ENCODE measurements at places on chromosomes 6 and 20.

DNA sequence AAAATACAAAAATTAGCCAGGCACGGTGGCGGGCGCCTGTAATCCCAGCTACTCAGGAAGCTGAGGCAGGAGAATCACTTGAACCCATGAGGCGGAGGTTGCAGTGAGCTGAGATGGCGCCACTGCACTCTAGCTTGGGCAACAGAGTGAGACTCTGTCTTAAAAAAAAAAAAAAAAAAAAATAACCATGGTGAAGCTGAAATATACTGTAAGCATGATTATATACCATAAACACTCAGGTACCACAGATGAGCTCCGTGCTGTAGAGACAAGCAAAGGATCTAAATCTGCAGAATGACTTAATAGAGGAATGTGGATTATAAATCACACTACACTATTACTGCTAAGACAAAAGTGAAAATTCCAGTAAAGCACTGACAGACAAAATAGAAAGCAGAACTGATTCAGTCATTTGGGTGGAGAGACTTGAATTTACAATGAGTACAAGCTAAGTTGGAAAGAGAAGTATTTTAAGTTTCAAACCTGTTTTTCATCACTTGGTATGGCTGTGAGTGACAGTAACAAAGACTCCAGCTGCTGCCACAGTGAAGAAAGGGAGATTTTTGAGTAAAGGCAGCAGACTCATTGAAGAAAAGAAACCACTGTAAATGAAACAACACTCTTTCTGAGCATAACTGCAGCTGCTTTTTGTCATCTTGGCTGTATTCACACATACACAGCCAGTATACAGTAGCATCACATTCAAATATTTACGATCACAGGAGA, 322.1 kb downstream of the RNGTT start:
- DNase-seq, result no peak

GRCh38 chr20:57966620-57967019, 256.8 kb upstream of the PMEPA1 start:
- DNase-seq, result no peak

GRCh38 chr20:59144831-59145196, 18.8 kb upstream of the ZNF831 start:
- DNase-seq, result no peak

- DNase-seq, result no peak
Observed at GRCh38 chr6:136963259-136963658, 41.2 kb downstream of the SLC35D3 start.

DNA sequence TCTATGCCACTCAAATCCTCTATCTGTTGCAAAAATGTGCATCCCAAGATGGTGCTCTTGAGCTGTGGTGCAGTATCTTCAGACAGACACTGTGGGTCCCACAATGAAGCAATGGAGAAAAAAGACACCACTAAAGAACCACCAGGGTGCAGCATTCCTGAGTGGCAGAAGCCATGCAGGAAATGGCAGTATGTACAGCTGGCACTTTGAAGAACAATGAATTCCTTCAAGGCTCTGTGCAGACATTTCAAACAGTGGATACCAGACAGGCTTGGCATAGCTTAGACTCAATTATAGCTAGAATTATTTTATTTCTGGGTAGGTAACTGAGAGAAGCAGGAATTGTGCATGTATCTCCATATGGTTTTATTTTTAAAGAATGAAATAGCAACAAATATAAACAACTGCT, 24.0 kb upstream of the HDAC2 start:
- no peak for DNase-seq

- DNase-seq, result no peak
Observed at GRCh38 chr6:90500458-90500857, 86.4 kb downstream of the MAP3K7 start.

DNA sequence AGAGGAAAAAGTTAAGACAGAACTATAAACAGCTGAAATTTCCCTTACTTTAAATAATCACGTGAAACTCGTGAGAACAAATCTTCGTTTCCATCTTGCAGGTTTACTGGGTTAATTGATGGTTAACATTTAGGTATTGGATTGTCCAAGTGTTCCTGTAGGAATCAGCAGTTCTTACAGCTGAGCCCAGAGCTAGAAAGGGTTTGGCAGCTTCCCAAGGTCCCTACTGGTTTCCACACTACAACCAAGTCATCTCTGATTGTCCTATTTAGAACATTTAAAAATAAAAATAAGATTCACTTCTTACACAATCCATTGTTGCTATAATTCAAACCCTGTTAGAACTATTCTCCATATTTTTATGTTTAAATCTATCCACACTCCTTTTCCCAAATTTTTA, 15.8 kb downstream of the MPC1 start:
- DNase-seq, result no peak

GRCh38 chr6:21187485-21187884, 406.1 kb upstream of the SOX4 start:
- no peak for DNase-seq

DNA sequence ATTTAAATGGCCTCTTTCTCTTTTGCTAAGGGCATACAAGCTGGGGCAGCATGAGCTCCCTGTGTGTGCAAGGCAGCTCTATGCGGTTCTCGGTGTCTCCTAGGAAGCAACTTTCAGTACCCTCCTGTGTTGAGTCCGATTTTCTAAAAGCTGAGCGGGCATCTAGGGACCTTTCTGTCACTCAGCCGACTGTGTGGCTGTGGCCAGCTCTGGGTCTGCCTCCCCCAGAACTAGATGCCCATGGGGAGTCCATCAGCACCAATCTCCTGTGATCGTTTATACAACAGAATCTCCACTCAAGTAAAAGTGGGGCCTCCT, 7.5 kb downstream of the NELFCD start:
- DNase-seq, result no peak

- DNase-seq, result no peak
Observed at GRCh38 chr6:154457046-154457713, 53.3 kb downstream of the CNKSR3 start.

- DNase-seq, result no peak
Observed at GRCh38 chr6:166663568-166663967, 36.5 kb upstream of the RPS6KA2 start.

- no peak for DNase-seq
Observed at GRCh38 chr6:141152951-141153350, 979.8 kb upstream of the GJE1 start.

DNA sequence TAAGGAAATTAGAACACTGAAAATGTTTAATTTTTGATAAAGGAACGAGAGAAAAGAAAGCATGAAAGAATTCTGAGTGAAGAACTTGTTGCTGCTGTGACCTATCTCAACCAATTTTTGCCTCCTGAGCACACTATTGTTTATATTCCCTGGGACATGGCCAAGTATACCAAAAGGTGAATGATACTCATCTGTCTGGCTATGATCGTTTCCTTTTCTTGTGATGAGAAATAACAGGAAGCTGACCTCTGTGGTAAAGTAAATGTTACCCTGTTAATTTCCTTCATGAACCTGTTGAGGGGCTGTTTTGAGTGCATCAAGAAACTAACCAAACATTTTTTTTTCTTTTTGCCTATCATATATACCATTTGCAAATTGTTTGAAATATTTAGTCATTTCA, 69.1 kb downstream of the FIG4 start:
- DNase-seq, result no peak

DNA sequence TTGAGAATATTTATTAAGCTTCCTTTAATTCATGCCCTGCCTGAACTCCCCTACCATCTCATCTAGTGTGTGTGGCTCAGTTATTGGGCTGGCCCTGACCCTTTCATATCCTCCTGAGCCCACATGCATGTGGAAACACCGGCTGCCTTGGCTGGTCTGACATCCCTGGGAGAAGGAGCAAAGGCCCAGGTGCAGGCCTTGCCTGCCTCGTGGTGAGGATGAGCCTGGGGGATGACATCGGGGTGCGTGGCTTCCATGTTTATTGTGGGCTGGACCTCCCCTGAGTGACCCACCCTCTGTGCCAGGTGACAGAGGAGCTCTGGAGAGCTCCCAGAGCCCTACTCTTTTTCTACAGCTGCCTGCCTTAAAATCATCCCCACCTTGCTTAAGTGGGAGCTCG, 69.1 kb downstream of the FOXA2 start:
- no peak for DNase-seq
